NB4 (cell line): ENCODE measurements at places on chromosomes 13 and 19.

DNA sequence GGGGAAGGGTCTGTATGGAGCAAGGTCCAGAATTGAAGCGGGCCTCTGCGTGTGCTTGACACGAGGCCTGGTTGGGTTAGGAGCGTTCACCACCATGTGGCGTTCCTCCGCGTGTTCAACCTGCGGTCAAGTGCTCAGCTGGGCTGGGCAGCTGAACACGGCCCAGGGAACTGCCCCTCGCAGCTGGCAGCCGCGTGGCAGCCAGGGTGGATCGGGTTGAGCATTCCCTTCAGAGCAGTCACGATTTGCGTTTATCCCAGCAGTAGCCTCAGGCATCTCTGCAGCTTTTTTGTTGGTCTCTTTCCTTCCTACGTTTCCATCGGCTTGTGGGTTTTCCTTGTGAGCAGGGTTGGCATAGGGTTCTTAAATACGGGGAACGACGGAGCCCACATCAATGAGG lies 28.7 kb upstream of the F2RL3 start:
- no peak for DNase-seq

GRCh38 chr19:14471436-14472187 lies 3.5 kb downstream of the PTGER1 start:
- peak; percentile 57 for DNase-seq

DNA sequence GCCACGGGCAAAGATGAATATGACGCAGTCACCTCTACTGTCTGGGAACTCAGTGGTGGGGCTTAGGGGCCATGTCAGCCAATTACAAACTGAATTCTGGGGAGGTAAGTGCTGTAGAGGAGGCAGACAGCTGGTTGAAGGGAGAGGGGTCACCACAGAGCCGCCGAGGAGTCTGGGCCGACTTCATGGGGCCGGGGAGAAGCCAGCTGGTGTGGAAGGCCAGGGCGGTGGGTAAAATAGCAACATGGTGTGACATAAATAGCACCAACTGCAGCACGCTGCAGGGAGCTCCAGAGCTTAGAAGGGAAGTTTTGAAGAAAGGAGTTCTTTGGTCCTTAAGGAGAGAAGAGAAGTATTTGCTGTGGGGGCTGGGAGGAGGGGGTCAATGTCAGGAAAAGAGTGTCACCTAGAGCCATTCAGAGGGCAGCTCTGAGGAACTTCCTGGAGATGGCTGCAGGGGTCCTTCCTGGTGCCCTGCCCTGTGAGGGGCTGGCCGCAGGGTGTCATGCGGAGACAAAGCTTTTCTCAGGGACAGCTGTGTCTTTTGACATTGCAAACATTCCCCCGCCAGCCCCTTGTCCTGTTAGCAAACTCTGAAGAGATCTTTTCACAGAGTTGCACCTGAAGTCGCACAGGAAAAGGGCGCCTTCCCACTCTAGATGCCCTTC lies 6.4 kb downstream of the METTL21C start:
- no peak for DNase-seq

- no peak for DNase-seq
These were observed 86.5 kb upstream of the UBL3 start for GRCh38 chr13:29936956-29937355.

DNA sequence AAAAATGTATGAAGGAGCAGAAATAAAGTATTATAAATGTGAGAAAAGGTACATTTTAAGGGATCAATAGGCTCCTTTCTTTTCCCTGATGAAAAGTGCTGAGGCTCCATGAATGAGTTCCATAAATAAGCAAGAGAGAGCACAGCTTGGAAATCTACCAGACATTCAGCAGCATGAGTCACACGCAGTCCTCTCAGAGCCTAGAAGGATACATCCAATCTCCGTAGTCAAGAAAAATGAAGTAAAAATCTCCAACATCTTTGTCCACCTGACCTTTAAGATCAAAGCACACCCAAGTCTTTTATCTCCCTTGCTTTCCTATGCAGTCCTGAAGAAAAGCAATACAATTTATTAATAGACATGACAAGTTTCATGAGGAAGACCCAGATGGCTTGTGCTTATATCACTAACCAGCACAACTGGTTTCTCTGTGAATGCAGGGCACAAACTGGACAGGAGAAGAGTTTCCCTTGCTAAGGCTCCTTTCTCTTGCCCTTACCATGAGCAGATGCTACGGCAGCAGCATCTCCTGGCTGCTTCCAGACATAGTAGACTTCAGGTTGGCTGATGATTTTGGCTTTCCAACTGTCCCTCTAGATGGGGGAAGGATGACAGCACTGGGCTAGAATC lies 730.8 kb downstream of the EFNB2 start:
- DNase-seq, result no peak

DNA sequence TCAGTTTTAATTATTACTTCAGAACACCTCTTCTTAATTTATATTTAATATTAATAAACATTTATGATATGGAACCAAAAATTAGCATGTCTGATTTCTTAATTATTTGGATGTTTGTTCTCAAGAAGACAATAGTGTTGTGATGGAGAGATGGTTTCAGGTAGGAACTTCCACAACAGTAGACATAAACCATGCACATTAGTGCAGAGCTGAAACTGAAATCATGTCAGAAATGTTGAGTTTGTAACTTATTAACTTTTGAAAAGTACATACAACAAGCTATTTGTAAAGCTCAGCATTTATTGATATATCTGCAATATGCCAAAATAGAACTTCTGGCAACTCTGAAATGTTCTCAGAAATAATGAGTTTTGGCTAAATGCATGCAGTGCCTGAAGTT lies 11.8 kb upstream of the EDNRB start:
- DNase-seq, result no peak

DNA sequence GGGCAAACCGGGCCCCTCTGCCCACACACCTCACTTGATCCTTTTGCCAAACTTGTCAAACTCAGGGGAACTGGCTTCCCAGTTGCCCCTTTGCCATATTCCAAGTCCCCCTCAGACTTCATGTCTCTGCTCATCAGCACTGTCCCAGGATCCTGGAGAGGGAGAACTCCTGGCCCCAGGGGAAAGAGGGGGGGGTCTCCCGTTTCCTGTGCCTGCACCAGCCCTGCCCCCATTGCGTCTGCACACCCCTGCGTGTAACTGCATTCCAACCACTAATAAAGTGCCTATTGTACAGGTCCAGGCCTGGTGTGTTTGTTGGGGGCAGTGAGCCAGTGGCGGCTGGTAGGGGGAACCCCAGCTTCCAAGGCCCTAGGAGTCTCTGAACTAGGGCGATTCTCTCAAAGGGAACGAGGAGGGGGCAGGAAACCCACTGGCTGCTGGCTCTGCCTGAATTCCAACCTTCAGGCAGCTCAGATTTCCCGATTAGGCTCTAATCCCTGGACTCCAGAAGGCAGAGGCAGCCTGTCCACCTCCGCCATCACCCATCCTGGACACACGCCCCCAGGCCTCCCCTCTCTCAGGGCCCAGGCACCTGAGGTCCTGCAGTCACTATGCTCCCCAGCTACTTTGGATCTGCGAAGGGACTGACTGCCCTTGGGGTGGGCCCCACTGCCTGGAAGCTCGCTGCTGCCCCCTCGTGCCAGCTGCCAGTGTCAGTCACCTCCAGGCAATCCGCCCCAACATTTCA lies 9.7 kb upstream of the ILF3 start:
- peak; percentile 93 for DNase-seq
